ENCODE measurements at places on chromosomes 13 and 19.

GRCh38 chr13:46181840-46182490, at the start of gene LCP1:
TSS of gene LCP1 (minus strand) at chr13:46182177. CDS start at chr13:46159662, 22,515 bp downstream.
- peak; percentile 83 for DNase-seq

GRCh38 chr19:29120466-29120865, 92.5 kb downstream of the UQCRFS1 start:
- no peak for DNase-seq

DNA sequence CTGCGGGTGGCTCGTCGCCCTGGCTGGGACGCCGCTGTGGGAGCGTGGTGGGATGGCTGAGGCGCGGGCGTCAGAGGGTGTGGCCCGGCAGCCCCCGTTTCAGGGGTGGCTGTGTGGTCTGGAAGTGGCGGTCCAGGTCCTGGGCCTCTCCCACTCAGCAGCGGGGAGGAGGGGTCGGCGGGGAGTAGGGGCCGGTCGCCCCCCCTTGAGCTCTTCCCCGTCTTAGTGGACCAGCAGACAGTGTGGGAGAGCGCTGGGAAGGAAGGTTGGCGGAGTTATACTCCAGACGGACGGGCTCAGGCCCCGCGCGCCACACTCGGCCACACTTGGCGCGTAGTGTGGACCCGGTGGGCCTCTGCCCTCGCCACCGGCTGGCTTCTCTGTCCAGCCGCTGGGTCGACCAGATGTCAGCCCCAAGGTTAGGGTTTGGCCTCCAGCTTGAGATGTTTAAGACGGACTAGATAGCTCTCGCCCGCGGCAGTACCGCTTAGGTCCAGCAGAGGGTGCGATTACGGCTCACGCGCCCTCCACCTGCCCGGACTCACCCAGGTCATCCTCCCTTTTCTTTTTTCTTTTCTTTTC, 21.7 kb upstream of the ZNF429 start:
- peak; percentile 77 for DNase-seq

GRCh38 chr13:94195715-94196114, 283.8 kb downstream of the DCT start:
- no peak for DNase-seq

DNA sequence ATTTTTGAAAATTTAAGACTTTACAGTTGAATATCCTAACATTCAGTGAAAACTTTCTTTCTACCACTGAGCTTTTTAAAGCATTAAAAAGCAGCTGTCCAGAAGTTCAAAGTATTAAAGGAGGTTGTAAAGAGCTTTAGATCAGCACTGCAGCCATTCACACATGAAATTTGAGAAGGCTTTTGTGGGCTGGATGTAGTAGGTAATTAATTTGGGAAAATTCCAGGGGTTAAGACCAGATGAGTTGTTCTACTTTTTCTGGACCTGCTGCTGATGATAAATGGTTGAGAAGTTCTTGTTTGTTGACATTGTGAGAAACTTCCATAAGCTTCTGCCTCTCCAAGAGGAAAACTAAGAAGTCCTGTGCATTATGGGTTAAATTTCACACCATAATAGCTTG, 1779.6 kb upstream of the PRR20A start:
- DNase-seq, result no peak

DNA sequence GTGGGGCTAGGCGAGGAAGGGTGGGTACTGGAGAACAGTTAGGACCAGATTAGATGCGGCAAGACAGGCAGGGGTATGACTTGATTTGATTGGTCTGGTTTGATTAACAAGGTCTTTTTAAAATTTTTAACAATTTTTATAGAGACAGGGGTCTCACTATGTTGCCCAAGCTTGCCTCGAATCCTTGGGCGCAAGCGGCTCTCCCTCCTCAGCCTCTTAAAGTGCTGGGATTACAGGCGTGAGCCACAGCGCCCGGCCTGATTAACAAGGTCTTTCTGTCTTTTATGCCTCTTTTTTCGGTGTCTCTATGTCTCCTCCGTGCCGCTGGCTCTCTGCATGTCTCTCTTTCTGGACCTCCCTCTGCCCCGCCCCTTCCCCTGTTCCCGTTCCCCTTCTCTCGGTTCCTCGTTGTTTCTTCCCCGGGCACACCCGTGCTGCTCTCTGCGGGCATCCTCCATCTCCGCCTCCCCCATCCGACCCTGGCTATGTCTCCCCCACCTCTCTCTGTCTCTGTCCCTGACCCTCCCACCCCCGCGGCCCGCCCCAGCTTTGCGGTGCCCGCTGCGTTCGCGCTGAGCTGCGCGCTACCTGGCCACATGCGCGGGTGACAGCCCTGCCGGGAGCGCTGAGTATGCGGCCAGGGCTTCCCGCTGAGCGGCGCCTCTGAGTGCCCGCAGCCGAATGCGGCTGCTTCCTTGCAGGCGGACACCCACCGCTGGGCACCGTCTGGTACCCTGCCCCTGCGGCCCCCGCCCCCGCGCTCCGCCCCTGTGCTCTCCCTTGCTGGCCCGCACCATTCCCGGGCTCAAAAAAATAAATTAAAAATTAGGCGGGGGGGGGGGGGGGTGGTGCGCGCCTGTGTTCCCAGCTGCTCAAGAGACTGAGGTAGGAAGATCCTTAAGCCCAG, 8.1 kb upstream of the SDHAF1 start:
- peak; percentile 64 for DNase-seq

DNA sequence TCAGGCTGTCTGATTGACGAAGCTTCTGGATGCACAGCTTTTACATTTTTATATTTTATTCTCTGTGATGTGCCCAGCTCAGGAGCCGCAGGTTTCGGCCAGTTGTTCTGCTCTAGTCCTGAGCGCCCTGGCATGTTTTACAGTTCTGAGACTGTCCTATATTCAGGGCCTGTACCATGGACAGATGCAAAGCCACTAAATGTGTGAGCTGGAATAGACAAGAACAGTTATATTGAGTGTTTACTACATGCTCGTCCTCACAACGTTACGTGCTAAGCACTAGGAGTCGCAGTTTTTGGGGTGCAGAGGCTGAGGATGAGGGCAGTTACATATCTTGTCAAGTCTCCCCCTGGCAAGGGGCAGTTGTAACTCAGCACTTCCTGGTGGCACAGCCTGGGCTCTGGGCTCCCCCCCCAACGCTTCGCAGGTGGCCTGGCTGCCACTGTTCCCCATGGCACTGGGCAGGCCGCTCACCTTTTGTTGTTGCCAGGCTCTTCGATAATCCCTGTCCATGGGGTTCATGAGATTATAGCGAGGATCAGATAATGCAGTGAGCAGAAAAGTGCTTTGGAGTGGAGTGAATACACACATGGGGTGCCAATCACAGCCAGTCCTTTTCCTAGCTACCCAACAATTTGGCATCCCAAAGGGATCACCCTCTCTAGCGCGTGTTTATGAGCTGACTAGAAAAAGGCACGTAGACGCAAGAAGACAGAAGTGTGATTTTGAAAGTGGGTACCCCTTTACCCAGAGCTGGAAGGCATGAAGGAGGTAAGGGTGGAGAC, 23.5 kb downstream of the ARL11 start:
- no peak for DNase-seq

- DNase-seq, result no peak
Observed at GRCh38 chr13:74675182-74675581, 541.0 kb upstream of the KLF12 start.
